NCI-H524 (cell line): ENCODE measurements at places on chromosomes 2 and 18.

DNA sequence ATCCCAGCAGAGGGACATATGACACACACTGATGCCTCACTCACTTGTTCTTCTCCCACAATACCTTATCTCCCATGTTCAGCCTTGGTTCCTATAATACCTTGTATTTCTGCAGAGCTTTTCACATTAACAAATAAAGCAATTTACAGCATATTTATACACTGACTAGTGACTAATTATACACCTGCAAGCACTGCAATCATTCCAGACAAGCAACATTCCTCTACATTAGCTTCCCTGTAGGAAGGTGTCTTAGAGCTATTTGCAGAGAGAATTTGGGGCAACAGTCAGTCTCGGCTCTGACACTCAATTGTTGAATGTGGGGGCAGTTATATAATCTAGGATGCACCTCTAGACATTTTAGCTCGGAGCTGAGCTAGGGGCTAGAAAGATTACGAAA, 9.5 kb upstream of the INSIG2 start:
- no peak for DNase-seq

GRCh38 chr18:7512348-7512747, 54.8 kb upstream of the PTPRM start:
- DNase-seq: no peak

DNA sequence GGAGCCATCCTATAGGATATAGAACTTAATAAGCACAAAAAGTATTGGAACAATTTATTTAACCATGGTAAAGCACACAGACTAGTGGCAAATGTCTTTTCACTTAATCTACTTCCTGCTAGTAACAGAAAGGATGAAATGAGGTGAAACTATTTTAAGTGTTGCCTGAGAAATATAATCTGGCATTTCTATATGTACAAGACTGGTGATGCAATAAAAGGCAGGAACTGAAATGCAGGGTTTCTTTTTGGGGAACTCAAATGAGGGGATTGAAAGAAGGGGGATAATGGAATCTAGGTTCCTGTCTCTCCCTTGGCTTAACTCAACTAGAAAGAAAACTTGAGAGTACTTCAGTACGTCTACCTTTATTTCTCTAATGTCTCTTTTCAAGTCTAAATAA, 122.3 kb downstream of the MEMO1 start:
- no peak for DNase-seq

DNA sequence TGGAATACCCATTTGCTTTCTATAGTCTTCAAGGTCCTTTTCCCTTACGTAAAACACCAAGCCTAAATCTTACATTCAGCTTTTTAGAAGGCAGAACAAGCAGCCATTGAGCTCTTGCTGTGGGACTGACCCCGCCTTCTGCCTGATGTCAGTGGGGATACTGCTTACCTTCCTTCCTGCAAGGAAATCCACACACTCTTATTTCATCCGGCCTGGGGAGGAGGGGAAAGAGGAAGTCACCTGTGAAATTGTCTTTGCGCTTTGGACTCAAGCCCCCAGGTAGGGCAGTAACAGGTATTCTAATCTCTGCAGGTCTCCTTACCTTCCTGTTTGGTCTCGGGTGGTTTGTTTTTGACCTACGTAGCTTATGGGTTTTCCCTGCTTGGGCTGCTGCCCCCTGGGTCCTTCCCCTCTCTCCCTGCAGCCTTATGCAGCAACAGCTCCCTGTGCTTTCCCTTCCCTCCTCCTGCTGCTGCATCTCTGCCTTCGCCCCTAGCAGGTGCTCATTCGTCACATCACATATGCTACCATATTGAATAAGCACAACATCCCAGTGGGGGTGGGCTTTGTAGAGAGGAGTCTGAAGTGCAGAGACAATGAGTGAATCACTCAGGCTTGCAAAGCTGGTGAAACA, 402.5 kb upstream of the TRIB2 start:
- peak; percentile 52 for DNase-seq

DNA sequence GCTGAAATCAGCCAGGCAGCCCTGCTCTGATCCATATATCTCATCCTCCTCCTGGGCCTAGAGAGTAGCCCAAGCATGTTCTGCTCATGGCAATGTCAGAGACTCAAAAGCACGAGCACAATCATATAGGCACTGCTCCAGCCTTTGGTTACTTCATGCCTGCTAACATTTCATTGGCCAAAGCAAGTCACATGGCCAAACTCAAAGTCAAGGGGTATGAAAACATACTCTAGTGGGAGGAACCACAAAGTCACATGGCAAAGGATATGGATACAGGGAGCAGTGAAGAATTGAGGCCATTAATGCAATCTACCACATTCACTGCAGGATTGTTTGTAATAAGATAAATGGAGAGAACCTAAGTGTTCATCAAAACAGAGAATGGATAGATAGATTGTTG, 87.8 kb upstream of the SPATS2L start:
- no peak for DNase-seq

DNA sequence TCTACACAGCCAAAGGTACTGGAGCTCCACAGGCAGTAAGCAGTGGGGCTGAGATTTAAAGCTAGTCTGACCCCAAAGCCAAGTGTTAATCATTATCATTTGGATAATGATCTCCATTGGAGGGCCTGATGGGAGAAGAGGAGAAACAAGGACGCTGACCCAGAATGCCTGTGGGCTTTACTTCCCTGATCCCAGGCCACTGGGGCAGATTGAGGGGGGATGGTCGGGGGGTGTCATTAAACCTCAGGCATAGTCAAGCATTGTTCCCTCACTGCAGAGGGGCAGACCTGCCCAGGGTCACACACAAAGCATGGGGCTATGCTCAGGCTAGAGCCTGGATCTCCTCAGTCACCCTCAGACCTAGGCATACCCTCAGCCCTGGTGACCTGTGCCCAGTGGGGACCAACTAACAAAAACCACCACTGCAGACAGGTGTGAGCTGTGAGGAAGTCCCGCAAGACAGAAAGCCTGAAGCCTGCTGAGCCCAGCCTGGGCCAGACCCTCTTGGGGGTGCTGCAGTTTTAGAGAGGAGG, 53.4 kb downstream of the SDC1 start:
- DNase-seq: no peak
